ENCODE measurements at places on chromosomes 1 and 21. TPM values are rescaled to one million over a fixed set of nuclear protein-coding genes. Genes with fewer than 3 reads are reported as not detected.

Gene RPS27
- 6,275 TPM for total RNA-seq

Gene IL23R
- not detected for total RNA-seq

Gene INSRR
- total RNA-seq = 0.17 TPM

Gene ICOSLG
- total RNA-seq = 0.40 TPM

Gene LRRN2
- 0.82 TPM for total RNA-seq

Gene HIVEP3
- total RNA-seq = 0.20 TPM

Gene LSS
- total RNA-seq = 5.3 TPM

Gene FALEC
- not detected for total RNA-seq

Gene KRTAP13-2
- not detected for total RNA-seq

Gene RUNX3
- total RNA-seq = not detected

Gene HEYL
- total RNA-seq = 0.77 TPM

Gene DNALI1
- total RNA-seq = not detected

Gene TMPRSS2
- total RNA-seq = not detected
